Epithelial cell of esophagus (primary cell): ENCODE measurements at places on chromosomes 5 and 9.

GRCh38 chr9:124386201-124386600 lies 29.0 kb downstream of the PSMB7 start:
- DNase-seq: no peak

DNA sequence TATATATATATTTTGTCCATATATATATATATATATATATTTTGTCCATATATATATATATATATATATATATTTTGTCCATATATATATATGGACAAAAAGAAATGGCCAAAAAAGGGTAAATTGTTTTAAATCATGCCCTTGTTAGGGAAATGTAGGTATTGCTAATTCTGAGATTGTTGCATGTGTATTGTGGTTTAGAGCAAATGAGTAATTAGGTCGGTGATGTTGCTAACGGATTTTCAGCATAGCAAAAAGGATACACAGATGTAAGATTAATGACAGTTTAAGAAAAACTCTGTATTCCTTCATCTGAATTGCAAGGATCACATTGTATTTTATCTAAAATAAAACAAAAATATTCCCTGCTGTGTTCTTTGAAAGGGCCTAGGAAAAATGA lies 40.2 kb downstream of the OSTF1 start:
- no peak for DNase-seq

- DNase-seq: peak; percentile 91
Measured at GRCh38 chr9:131727184-131727759, 12.6 kb downstream of the RAPGEF1 start.

GRCh38 chr9:89425024-89425805 lies 72.7 kb downstream of the SEMA4D start:
- DNase-seq: no peak

DNA sequence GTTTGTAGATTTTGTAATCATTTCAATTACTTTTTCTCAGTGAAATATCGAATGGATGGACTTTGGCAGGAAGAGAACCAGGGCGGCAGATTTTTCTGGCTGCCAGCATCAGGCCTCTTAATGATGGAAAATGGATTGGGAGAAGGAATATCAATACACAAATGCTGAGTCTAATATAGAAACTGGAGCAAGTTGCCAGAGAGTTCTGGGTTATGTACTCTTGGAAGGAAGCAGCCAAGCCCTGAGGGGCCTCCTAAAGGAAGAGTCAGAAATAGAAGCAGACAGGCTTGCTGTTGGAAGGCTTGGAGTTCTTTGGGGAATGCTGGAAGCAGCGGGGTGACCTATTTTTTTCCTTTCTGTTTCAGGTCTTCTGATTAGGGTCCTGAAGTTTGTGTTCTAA lies 428.6 kb downstream of the DMAC1 start:
- no peak for DNase-seq

DNA sequence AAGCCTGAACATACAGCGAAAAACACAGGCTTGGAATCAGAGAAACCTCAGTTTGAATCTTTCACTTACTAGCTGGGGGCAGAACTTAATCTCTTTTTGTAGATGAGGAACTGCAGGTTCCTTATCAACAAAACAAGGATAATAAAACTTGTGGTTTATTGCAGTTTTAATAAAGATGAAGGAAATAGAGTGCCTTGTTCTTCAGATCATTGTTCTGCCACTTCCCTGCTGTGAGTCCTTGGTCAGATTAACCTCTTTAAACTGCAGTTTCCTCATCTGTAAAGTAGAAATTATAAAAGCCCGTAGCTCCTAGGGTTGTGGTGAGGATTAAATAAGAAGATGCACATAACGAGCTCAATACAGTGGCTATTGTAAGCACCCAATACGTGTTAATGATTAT lies 57.4 kb downstream of the FEM1C start:
- DNase-seq: no peak

DNA sequence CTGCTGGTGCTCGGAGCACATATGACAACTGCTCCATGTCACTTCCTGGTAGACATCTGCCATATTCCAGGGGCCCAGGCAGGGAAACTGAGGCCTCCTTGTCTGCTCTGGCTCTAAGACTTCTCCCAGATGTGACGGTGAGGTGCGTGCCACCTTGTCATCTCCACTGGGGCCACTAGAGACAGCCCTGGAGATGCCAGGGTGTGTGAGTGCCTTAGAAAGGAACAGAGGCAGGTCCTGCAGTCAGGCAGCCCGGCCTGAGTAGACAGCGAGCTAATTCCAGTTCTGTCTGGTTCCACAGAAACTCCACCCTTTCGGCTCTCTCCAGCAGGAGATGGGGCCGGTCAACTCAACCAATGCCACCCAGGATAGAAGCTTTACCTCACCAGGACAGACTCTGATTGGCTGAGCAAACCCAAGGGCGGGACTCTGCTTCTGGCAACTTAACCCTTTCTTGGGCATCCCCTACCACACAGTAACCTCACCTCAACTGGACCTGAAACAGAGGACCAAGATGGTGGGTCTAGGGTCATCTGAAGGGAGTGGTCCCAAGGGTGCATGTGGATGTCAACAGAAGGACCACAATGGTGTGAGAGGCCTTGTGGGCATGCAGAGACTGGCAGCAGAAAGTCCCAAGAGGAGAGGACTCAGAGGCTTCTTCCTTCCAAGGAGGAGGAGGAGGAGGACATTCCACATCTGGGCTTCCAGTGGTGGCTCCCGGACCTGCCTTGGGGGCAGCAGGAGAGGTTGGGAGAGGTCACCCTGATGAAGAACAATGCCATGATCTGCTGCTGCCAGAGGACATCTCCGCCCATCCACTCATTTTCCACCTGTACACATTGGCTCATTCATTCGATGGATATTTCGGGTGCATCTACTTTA lies 77.7 kb downstream of the RGS3 start:
- DNase-seq: peak; percentile 46

DNA sequence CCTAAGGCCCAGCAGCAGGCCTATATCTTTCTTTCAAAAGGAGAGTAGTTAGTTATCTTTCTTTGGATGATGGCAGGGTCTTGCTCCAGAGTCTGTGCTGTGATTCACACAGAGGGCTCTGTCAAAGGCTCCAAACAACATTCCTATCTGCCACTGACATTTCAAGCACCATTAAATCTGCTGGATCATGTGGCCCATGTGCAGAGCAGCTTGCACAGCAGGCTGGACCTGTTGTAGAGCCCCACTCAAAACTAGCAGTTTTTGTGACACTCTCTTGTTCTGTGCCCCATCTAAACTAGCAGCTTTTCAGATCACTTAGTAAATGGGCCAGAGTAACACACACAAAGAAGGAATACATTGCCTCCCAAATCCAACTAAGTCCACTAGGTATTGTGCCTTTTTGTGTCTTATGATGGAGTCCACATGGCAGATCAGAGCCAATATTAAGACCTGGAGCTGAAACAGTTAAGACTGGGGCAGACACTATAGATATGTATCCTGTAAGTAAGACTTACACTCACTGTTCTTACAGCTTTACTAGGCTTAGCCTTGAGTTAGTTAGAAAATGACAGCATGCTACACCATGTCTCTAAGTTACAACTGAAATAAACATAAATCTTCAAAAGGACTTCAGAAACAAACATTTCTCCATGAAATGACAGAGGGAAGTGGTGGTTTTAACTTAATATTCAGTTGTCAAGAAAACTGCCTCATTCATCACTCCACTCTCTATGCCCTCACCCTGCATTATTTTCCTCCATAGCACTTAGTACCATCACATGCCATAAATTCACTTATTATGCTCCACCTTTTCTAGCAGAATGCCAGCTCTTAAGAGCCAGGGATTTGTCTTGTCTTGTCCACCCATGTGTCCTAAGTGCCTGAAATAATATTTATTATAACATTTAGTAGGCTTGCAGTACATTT lies 400.9 kb downstream of the RAB3C start:
- peak; percentile 44 for DNase-seq

DNA sequence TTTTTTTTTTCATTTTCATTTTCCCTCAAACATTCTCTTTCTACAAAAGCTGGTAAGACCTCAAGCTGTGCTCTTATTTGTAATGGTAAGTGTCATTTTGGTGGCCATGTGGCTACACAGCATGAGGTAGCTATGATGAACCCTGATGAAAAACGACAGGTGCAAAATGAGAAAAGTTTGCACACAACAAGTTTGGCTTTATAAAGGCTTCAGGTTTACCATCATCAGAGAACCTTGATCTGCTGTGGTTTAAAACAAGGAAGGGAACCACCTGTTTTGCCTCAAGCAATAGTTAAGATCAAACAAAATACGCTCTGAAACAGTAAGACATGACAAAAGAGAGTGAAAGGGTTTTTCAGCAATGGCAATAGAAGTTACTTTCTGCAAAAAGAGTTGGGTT lies 1124.6 kb upstream of the ACO1 start:
- DNase-seq: no peak

GRCh38 chr9:114258866-114259797 lies 63.8 kb upstream of the ORM1 start:
- no peak for DNase-seq
